Uterus (tissue), 4 donors: ENCODE measurements at places on chromosomes 5 and 9. TPM values are rescaled to one million over a fixed set of nuclear protein-coding genes. Genes with fewer than 3 reads are reported as not detected.

DNA sequence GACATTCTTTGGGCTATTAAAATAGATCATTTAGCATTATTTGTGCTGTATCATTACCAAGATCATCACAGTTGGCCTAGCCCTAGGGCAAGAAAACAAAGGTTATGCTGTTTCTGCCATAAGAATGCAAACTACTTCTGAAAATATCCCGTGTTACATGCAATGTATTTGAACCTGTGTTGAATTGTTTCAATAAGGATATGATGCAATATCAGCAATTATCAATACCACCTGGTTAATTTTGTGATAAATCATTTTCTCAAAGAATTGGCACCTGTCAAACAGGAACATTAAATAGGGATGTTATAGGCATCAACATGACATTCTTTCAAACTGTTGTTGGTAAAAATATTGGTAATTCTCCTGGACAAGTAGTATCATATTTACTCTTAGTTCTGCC, 2002.0 kb upstream of the CDH9 start:
- H3K27ac ChIP-seq = no peak overlapping the region
- no peak overlapping the region for H3K4me3 ChIP-seq
- no peak for DNase-seq
- H3K27me3 ChIP-seq = no peaks in the 10 kb centered on the region
- H3K36me3 ChIP-seq = no peaks in the 10 kb centered on the region

GRCh38 chr5:120007598-120007997, 378.2 kb downstream of the FAM170A start:
- H3K27me3 ChIP-seq = no peaks in the 10 kb centered on the region
- no peaks in the 10 kb centered on the region for H3K4me1 ChIP-seq
- no peak overlapping the region for H3K4me3 ChIP-seq

GRCh38 chr5:167107684-167108083, 1183.8 kb upstream of the WWC1 start:
- H3K4me3 ChIP-seq = no peak overlapping the region
- no peak overlapping the region for H3K27ac ChIP-seq
- no peak for DNase-seq
- H3K36me3 ChIP-seq = no peaks in the 10 kb centered on the region

DNA sequence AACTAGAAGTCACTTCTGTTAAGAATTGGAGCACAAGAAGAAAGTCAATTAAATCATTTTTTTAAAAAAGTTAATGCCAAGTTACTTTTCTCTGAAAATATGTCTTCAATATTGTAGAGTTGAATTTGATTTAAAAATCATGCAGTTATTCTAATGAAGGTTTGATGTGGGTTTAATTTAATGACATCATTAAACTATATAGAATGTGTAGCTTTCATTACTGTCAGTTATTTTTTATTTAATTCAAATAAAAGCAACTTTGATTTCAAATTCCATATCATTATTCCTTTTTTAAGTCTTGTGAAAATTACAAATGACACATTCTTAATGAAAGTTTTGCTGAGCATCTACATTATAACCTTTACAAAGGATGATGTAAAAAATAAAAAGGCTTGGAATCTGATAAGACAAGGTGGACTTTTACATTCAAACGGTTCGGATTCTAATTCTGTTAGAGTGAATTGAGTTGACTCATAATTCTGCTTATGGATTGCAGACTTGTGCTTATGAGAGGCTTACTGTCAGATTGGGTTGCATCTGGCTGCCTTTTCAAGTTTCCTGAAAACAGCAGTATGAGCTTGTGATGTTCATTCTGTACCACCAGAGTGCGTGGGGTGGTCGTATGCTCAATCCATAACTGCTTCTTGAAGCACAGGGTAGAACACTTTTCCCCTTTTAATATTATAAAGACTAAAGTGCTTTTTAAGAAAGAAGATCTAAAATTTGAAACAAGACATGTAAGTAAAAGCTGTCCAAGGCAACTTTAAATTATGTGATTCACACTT, 253.0 kb upstream of the ARRDC3 start:
- H3K4me3 ChIP-seq = no peak overlapping the region
- H3K36me3 ChIP-seq = no peaks in the 10 kb centered on the region
- no peaks in the 10 kb centered on the region for H3K27me3 ChIP-seq
- no peaks in the 10 kb centered on the region for H3K4me1 ChIP-seq
- no peak overlapping the region for H3K27ac ChIP-seq

DNA sequence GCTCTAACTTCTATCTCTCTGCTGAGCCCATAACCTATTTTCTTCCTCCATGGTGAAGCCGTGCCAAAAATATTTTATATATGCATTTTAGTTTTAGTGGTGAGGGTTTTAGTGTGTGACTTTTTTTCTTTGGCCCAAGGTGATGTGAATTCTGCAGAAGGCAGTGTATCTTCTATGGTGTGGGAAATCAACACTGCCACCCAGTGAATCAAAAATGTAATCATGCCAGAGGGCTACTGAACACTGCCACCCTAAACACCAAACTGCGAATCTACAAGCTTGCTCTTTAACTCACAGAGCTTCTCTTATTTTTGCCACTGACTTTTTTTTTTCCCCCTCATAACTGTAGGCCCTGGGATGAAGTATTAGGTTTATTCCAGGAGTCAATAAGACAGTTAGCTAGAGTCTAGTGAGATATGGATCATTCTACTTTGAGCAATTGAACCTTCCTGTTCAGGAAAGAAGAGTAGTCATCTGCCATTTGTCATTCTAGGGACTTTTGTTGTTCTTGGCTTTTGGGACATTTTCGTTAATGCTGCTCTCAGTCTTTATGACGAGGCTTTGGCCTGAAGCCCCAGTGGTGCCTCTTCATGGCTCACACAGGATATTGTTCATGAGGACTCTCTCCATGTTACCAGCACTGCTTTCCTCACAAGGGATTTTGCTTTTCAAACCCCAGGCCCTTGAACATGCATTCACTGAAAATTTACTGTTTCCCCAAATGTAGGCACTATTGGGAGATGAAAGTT, 53.1 kb downstream of the C7 start:
- H3K27ac ChIP-seq = no peak overlapping the region
- H3K4me3 ChIP-seq = no peak overlapping the region
- no peaks in the 10 kb centered on the region for H3K36me3 ChIP-seq
- DNase-seq = no peak
- no peaks in the 10 kb centered on the region for H3K27me3 ChIP-seq

- no peak overlapping the region for H3K4me3 ChIP-seq
- no peak for DNase-seq
- no peak overlapping the region for H3K27ac ChIP-seq
- no peaks in the 10 kb centered on the region for H3K36me3 ChIP-seq
- no peaks in the 10 kb centered on the region for H3K27me3 ChIP-seq
- no peaks in the 10 kb centered on the region for H3K4me1 ChIP-seq
These were observed 78.1 kb downstream of the RAPGEF1 start for GRCh38 chr9:131661568-131662288.

DNA sequence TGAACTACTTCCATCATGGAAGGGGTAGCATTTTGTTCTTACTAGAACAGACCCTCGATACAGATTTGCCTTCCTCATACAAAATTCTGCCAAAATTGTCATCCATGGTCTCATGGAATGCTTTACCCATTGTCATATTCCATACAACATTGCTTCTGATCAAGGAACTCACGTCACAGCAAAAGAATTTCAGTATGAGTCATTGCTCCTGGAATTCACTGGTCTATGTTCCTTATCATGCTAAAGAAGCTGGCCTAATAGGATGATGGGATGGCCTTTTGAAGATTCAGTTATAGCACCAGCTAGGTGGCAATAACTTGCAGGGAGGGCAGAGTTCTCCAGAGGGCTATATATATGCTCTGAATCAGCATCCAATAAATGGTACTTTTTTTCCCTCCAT, 18.2 kb upstream of the FNIP1 start:
- no peaks in the 10 kb centered on the region for H3K27me3 ChIP-seq
- no peaks in the 10 kb centered on the region for H3K4me1 ChIP-seq

Gene SKP1
- total RNA-seq = 223 TPM

Gene SLC36A3
- not detected for total RNA-seq
